ENCODE measurements at places on chromosomes 2 and 18.

GRCh38 chr2:50591021-50591420 is 440.9 kb downstream of the NRXN1 start:
- no peak for DNase-seq

GRCh38 chr2:57880967-57881366 is 165.6 kb upstream of the VRK2 start:
- no peak for DNase-seq

GRCh38 chr2:105934467-105934866 is 189.8 kb downstream of the NCK2 start:
- no peak for DNase-seq

DNA sequence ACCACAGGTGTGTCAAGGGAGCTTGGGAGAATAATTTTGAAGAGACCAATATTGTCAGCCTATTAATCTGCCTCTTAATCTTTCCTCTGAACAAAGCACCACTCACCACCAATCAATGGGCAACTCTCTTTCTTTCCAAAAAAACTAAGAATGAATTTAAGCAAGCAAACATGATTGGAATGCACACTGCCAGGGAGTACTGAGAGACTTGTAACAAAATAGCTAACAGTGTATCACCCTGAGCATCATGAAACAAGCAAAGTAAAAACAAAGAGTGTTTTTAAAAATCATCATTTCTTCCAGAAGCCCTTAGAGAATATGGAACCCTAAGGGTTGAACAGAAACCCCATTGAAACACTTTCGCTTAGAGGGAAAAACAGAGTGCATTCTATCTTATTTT is 299.7 kb downstream of the DSEL start:
- DNase-seq: no peak

DNA sequence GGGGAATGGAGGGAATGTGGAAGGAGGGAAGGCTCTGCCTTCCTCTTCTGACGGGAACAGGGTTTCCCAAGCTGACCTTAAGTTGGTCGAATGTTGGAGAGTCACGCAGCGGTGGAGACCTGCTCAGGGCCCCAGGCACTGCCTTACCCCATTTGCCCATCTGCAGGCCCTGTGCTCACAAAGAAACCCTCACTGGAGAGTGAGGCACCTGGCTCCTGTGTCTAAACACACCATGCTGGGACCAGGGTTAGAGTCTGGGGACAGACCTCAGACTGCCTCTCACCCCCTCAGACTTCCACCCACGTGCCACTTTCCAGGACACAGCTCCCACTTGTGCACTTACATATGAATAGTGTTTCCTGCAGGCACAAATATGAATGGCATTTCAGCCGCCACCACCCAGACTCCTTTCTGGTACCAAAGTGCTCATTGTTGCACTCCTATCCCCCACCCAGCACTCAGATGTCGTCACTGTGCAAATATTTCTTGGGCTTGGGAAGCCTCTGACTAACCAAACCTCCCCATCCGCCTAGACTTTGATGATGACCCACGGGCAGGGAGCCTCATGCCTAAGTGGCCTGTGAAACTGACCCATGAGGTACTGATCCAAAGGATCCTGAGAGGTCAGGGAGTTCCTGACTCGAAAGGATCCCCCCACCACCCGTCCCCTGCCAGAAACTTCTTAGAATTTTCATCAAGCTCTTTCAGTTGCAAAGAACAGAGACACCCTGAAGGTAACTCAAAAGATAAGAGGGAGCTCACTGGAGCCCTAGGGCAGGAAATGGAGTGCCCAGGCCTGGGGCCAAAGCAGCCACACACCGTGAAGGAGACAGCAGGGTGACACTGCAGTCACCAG is 78.3 kb downstream of the STPG4 start:
- DNase-seq: no peak

- no peak for DNase-seq
Observed at GRCh38 chr2:161956738-161957137, 117.3 kb downstream of the DPP4 start.

DNA sequence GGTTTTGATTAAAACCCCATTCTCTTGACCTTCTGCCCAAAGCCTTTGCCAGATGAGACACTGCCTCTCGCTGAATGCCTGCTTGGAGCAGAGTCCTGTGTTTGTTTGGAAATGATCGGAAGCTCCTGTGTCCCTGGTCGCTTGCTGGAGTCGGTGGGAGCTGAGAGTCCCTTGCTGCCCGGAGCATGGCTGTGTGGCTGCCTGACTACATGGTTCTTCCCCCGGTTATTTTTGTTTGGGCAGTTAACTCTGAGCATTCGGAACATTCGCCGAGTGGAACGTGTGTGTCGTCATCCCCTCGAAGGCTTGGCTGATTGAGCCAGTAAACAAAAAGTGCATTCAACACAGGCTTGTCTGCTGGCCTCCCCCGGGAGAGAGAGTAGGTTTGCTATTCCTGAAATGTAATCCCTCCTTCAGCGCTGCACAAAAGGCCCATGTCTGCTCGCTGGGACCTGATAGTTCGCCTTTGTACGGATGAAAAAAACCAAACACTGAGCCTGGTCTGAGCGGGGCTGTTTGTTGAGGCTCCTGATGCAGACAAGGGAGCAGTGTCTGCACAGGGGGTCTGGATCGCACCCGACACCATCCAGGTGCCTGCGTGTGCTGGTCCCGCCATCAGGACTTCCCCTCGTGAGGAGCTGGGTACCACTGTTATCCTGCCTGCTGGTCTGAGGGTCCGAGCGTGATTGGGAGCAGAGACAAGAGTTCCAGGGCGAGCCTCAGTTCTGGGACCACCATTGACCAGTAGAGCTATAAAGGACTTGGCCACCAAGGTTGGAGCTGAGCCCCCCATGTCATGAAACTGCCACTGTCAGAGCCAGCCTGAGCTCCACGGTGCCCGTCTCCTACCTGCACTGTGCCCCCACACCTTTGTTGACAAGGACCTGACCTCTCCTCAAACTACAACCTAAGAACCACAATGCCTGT is 83.8 kb downstream of the AGAP1 start:
- peak; percentile 30 for DNase-seq

GRCh38 chr18:47781561-47781960 is 148.9 kb downstream of the SMAD2 start:
- no peak for DNase-seq

- peak; percentile 74 for DNase-seq
Observed at GRCh38 chr2:190468814-190469569, 60.8 kb downstream of the MFSD6 start.
